ENCODE measurements at places on chromosomes 2 and 18.
A peak's percentile ranks its signal among the peaks of the same experiment; 100 is the strongest.

- no peak for DNase-seq
Observed at GRCh38 chr2:216987252-216987821, 127.5 kb upstream of the TNP1 start.

DNA sequence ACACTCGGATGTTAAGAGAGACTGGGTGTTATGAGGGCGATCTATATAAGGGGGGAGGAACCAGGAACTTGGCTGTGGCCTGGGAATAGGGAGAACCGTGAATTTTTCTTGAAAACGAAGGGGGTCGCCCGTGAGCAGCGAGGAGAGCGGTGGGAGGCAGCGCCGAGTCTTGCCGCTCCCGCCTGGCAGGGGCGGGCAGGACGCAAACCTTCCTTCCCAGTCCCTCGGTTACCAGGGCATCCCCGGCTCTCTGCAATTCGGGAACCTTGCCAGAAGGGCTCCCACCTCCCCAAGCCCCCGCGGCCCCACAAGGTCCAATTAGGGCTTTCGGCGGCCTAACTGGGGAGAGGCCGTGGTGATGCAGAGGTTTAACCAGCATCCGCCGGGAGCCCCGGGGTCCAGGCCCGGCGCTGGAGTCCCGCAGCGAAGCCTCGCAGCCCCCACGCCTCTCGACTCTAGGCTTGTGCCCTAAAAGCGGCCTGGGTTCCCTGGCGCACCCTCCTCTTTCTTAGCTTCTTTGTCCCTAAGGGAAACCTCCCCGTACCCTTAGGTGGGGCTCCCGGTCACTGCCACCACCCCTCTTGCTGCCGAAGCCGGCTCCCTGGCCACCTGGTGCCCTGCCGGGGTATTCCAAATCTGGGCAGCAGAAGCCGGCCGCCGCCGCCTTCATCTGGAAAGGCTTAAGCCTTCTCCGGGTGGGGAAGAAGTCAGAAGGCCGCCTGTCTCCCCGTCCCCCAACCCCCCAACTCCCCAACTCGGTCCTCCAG, 680 bp upstream of the FHOD3 start:
- peak; percentile 88 for DNase-seq

- DNase-seq, result no peak
Observed at GRCh38 chr2:58514252-58514651, 273.1 kb upstream of the FANCL start.

- no peak for DNase-seq
Observed at GRCh38 chr18:29123706-29124530, 947.0 kb upstream of the CDH2 start.

- no peak for DNase-seq
Observed at GRCh38 chr2:14779252-14779651, 146.7 kb downstream of the LRATD1 start.

DNA sequence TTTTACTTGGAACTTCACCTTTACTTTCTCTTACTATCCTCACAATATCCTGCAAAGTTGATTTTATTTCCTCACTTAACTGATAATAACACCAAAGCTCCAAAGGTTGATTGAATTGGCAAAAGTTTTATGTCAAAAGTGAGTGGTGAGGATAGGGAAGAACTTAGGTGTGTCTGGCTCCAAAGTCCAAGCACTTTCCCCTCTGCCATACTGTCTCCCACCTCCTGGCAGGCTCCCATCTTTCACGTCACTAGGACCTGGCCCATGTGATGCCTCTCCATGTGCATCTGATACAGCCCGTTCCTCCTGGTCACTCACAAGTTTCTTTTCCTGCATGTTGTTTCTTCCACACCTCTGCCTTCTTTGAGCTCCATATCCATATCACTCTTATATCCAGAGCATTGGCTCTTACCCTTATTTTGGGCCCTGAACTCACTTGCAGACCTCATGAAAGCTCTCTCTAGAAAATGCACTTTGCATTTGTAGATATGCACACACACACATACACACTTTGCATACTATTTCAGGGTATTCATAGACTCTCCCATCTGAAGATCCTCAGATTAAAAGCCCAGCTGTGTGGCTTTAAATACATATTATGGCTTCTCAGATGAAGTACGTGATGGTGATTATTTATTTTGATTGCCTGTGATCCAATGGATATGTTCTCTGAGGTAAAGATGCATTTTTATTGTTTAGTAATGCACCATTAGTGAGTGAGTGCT, 12.3 kb downstream of the MEP1B start:
- no peak for DNase-seq

DNA sequence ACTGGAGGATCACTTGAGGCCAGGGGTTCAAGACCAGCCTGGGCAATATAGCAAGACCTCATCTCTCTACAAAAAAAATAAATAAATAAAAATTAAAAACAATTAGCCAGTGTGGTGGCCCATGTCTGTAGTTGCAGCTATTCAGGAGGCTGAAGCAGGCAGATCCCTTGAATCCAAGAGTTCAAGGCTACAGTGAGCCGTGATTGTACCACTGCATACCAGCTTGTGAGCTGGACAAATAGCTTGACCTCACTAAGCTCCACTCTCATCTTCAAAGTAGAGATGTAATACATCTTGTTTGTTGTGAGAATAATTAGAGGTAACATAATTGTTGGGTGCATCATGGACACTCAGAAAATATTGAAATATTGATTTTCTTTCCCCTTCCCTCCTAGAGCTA, 31.1 kb upstream of the MAPRE2 start:
- no peak for DNase-seq

DNA sequence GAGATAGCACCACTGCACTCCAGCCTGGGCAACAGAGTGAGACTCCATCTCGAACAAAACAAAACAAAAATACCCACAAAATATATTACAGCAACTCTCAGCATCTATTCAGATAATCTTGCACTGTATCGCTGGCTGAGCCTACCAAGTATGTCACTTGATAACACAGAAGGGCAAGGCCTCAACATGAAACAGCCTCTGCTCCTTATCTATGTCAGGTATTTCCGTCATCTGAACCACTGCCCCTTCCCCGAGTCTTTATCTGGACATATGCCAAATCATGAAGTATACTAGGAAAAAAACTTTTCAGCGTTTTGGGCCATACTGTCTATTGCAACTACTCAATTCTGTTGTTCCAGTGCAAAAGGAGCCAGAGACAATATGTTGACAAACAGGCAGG, 17.7 kb downstream of the PDIA6 start:
- no peak for DNase-seq

- DNase-seq, result no peak
Observed at GRCh38 chr18:65754121-65754520, 3.3 kb downstream of the CDH7 start.

DNA sequence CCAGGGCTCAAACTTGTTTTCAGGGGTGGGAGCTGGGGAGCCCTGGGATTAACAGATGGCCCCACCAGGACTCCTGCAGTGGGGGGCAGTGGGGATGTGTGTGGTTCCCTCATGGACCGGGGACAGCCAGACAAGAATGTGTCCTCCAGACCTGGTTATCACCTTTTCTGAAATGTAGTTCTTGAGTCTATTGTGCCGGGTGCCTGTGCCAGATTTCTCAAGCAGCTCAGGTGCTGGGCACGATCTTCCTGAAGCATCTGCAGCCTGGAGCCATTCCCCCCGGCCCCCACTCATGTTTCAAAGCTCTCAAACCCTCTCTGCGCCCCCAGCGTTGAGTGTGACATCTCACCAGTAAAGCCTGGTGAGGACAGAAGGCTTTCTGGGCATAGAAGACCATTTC, 48.4 kb upstream of the HAAO start:
- no peak for DNase-seq

GRCh38 chr2:43031471-43032212, 194.8 kb downstream of the ZFP36L2 start:
- DNase-seq, result no peak

- DNase-seq, result no peak
Observed at GRCh38 chr18:23037646-23038045, 97.6 kb upstream of the CABLES1 start.

Measured in neural progenitor cell (in vitro differentiated cells).